ENCODE measurements at places on chromosomes 5 and 9. TPM values are rescaled to one million over a fixed set of nuclear protein-coding genes. Genes with fewer than 3 reads are reported as not detected.

GRIA1 gene
- 0.24 TPM for total RNA-seq

GRCh38 chr9:115204904-115205453 lies 87.0 kb upstream of the TNC start:
- DNase-seq = no peak

DNA sequence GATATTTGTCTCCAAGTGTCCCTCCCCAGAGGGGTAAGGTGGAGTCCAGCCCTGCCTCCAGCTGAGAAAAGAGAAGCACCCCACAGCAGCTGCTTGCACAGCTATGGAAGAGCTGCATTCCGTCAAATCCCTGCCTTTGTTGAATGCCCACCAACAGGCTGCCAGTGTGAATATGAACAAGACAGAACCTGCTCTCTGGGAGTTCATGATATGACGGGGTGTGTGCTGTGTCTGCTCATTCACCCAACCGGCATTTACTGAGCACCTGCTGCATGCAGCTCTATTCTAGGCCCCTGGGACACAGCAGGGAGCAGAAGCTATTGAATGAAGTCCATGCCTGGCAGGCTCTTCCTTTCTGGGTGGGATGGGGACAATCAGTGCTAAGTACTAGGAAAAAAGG lies 238.8 kb downstream of the GADD45G start:
- no peak for DNase-seq

- DNase-seq = no peak
Observed at GRCh38 chr5:148542812-148543211, 111.5 kb downstream of the HTR4 start.

- no peak for DNase-seq
Observed at GRCh38 chr9:15155323-15155722, 151.7 kb downstream of the TTC39B start.

GARNL3 gene
- total RNA-seq = 40.4 TPM

DNA sequence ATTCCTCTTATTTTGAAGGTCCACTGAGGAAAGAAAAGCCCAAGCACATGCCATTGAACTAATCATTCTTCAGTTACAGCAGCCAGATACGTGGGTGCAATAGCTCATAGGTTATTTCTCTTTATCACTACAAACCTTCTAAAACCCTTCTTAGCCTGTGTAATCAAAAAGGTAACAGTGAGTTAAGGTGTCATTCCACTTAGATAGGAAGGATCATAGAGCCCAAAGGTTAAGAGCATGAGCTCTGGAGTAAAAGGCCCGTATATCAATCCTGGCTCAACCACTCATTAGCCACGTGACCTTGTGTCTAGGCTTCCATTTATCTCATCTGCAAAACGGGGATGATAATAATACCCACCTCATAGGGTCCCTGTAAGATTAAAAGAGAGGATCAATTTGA lies 2.7 kb downstream of the GPX8 start:
- DNase-seq = no peak

All from posterior vena cava (tissue), 2 donors.